Globus pallidus (tissue), 1 donor: ENCODE measurements at places on chromosomes 7 and 10.

GRCh38 chr7:5488286-5488878 lies 64.7 kb upstream of the TNRC18 start:
- DNase-seq = no peak

DNA sequence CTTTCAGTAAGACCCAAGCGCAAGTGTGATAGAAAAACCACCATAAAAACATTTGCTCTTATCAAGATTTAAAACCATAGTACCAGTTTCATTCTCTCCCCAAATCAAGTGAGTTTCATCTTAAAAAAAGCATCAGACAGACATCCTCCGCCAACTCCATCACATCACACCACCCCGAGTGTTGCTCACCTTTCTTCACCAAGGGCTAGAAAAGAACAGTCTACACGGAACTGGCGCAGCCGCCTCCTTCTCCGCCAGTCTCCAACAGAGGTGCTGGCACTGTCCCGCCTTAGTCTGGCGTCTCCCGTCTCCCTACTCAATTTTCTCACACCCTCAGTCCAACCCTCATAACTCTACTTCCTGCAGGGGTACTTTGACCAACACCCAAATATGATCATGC lies 46.9 kb upstream of the WIPI2 start:
- DNase-seq = no peak

- DNase-seq = peak; percentile 79
Measured at GRCh38 chr10:72013202-72013945, 49.2 kb downstream of the CHST3 start.

DNA sequence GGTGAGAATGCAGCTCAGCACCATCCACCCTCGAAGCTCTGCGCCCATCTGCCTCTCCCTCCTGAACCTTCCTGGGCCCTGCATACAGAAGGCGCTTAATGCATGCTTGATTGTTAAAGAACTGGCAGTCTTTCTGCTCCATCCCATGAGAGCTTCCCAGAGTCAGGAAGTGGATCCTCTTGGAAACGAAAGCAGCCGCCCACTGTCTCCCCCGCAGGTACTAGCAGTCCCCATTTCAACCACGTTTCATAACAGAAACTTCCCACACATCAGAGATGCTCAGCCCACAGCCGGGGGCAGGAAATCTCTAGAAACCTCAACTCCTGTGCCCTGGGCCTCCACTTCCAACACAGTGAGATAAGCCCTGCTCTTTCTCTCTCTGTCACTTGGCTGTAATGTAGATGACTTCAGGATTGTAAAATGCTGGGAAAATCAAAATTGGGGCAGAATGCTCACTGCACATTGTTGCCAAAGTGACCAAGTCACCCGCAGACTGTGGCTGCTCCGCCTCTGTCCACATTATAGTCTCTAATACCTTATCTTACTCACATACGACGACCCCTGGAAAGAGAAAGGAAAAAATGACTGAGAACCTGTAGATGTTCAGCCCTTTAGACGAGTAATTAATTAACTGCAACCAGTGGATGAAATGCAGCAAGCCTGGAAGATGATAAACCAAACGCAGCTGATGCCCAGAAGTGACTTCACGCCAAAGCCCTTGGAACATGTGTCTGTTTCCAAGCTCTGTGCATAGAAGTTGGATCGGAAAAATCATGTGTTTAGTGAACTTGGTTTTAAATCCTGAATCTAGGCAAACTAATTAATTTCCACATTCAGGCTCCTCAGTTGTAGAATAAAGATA lies 28.5 kb downstream of the GSDME start:
- DNase-seq = no peak

DNA sequence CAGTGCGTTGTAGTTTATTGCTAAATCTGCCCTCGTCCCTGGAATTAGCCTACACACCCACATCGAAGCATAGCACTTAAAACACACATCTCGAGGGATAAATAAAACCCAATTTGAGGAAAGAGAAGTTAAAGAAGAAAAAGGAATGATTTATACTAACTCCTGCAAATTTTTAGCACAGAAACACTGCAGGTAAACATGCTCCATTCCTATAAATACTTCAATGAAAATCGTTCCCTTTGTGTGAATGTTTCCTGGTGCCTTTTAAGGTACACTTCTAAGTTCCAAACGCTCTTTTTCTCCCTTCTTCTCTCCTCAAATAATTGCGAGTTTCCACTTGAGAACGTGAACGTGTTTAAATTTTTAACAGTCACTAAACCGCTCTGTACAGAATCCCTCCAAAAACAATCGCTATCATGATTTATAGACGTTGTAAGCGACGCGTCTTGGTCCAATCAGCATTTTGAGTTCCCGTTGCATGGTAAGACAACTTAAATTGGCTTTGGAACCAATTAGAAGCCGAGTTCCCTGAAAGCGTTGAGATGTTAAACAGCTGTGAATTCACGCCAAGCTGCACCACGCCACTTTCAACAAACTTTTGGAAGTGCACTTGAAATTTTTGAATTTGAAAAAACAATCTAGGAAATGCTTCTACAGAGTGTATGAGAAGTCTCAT lies 12.5 kb upstream of the EBLN1 start:
- DNase-seq = peak; percentile 51

DNA sequence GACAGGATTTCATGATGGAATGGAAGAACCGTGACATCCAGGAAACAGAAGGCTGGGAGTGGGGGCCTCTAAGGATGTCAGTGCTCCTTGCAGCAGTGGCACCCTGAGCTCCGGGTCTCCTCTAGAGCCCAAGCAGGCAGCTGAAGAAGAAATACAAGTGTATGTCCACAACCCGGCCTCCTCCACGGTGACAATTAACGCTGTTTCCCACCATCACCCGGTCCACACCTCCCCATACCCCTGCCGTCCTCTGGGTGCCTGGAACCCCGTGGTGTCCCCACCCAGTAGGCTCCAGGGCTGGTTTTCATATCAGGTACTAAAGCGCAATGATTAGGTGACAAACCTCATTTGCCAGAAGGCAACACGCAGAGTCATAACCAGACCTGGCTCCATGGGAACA lies 30.3 kb downstream of the GRID1 start:
- no peak for DNase-seq

GRCh38 chr10:111986079-111986478 lies 197.5 kb downstream of the GPAM start:
- no peak for DNase-seq

DNA sequence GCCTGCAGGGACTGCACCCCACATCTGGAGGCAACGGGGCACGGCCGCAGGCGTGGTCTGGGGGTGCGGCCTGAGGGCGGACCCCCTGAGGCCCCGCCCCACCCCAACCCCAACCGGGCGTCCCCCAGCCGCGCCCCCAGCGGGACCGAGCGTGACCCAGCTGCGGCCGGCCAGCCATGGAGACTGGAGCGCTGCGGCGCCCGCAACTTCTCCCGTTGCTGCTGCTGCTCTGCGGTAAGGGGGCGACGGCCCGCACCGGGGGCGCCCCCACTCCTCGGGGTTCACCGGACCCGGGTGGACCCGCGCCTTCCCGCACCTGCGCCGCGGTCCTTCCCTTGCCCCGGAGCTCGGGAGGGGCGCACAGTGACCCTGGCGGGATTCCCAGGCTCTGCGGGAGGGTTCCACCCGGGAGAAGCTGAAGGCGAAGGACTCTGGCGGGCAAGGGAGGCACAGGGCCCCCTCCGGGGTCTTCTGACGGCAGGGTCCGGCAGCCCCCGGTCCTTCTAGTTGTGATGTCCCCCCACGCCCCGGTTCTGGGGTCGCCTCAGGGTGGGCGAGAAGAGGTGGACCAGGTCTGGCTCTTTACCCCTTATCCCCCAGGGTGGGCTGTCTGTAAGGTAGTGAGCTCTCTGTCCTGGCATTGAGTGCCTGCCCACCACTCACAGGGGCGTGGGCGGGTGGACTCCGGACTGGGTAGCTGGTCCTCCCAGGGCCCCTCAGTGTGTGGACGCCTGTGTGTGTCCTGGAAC lies at the start of gene RAMP3:
Gene RAMP3, plus strand, starts transcription at position 139 of the 749 bp plus-strand sequence. Its CDS starts 38 bp downstream, at position 177.
- no peak for DNase-seq

GRCh38 chr7:123944395-123944794 lies 19.4 kb downstream of the SPAM1 start:
- DNase-seq = no peak

GRCh38 chr7:70622936-70623335 lies 509.0 kb upstream of the GALNT17 start:
- DNase-seq = no peak

GRCh38 chr7:125126376-125126775 lies 196.8 kb upstream of the POT1 start:
- DNase-seq = no peak

DNA sequence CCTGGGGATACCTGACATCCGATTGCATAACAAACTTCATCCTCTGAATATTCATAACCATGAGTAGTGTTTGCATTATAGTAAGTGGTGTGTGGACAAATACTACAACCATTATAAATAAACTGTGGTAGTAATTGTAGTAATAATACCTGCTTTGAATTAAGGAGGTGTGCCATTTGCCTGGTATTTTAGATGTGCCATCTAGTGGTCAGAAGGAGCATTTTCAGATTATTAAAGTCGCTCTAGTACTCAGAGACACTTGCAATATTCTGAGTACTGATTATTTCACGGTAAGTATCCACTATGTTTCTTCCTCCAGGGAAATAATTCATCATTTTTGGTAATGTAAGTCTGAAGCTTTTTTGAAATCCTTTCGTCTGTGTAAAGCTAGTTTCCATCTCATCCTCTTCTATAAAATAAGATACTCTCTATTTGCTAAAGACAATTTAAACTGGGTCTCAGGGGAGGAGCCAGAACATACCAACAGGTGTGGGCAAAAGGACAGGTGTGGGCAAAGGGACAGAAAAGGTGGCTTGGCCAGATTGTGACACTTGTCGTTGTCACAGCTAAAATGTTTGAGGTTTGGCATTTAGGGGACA lies 115.3 kb upstream of the WDR11 start:
- DNase-seq = no peak

DNA sequence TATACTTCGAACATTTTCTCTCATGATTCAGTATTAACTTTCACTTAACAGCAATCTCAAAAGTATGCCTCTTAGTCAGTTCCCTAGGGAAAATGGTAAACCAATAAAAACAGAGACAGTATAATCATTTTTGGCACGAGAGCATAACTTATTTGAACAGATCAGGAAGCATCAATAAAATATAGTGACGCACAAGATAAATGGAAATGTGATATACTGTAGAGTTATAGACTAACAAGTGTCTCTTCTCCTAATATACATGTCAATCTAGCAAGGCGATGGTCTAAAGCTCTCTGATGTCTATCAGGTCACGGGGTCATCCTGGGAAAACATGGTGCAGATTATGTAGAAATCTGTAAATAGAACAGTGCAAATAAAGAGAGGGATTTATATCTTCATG lies 131.6 kb downstream of the HGF start:
- no peak for DNase-seq

DNA sequence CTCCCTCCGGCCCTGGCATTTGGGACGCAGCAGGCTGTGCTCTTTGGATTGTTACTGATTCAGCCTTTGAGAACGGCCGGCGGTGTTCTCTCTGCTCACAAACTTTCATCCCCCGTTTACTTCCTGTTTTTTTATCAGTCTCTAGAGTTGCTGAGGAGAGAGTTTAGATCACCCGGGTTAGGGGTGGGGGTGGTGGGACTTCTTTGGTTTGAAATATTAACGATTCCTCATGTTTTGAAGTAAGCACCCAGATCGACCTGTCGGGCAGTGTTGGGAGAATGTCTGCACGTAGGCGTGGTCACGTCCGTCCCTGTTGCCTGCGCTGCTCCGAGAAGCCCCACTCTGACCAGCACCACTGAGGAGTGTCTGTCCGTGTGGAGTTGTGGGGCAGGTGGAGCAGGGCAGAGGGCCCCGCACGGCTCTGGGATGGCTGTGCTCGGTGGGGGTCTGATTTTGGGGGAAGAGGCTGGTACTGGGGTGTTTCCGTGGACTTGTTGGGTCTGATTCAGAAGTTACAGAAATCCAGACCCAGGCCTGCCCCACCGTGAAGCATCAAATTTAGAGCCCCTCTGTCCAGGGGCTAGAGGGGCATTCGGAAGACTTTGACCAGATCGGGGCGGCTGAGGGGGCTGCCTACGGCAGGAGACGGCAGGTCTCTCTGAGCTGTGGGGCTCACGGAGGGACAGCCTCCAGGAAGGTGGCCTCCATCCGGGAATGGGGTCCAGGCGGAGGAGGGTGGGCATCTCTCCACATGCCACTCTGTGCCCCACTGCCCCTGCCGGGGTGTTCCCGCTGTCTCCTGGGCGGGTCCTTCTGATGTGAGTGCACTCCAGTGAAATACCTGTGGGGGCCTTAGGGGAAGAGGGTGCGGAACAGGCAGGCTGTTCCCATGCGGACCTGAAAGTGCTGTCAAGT lies 7.4 kb downstream of the INPP5A start:
- no peak for DNase-seq

- DNase-seq = peak; percentile 3
Measured at GRCh38 chr7:42494736-42495135, 257.7 kb upstream of the GLI3 start.

DNA sequence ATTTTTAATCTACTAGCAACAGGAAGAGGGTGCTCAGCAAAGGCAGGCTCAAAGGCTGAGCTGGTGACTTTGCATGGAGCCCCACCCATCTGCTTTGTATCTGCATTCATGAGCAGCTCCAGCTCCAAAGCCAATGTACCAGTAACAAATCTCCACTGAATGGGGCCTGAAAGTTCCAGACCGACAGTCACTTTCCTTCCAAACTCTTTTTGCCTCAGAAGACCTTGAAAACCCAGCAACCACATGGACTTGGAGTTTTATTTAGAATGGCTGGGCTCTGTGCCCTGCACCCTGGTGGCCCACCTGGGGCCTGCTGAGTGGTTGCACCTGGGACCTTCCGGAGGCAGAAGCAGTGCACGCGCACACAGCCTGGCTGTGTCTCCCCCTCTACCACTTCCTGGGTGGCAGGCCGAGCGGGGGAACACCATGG lies 195.0 kb upstream of the PLXNA4 start:
- peak; percentile 24 for DNase-seq

DNA sequence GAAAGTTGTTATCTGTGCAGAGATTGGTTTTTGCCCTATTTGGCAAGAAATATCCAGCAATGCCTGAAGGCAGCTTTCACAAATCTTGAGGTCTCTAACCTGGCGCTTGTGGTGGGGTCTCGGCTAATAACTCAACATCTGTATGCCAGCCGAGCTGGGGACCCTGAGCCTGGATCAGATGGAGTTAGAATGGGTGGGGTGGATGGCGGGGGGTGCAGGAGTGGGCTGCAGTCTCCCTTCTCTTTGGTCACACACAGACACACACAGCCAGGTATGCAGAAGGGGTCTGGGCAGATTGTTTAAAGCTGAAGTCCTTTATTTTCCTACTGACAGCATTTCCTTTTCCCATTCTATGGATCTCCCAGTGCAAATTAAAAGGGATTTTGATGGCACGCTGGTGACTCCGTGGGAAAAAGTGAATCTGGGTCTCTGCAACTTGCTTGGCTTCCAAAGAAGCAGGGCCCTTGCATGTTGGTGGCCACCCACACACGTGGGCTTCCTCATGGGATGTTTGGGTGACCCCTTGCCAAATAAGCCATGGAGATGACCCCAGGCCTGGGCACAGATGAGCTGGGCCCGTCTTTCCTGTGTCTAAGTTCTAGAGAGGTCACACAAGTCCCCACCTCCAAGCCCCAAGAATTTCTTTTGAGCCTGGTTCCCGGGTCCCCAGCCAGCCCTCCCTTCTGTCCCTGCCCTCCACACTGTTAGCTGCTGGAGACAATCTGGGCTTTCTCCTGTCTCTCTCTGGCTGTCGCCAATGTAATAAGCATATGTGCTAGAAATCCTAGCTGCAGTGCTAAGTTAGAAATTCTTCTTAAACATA lies 39.9 kb upstream of the EMX2 start:
- DNase-seq = no peak

- DNase-seq = no peak
Measured at GRCh38 chr10:95496246-95496911, 64.8 kb downstream of the SORBS1 start.

- no peak for DNase-seq
Measured at GRCh38 chr7:155618708-155619633, 25.5 kb upstream of the RBM33 start.
